ENCODE measurements at places on chromosomes 16 and 17. TPM values are rescaled to one million over a fixed set of nuclear protein-coding genes. Genes with fewer than 3 reads are reported as not detected.

- DNase-seq = no peak
Measured at GRCh38 chr16:23225634-23226033, 43.1 kb downstream of the SCNN1G start.

DNA sequence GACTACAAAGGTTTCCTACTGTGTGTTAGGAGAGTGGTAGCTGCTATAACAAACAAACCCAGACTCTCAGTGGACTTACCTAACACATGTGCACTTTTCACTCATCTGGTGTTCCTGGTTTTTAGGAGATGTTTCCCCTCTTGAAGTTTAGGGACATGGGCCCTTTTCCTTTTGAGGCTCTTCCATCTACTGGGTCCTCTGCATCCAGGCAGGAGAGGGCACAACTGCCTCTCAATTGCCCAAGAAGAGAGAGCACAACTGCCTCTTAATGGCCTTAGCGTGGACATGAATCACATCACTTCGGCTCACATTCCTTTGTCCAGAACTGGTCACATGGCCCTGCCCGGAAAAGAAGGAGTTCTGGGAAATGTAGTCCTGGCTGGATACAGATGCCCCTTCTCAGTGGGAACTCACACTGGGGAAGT lies 9.8 kb upstream of the TNRC6C start:
- DNase-seq = peak; percentile 59

DNA sequence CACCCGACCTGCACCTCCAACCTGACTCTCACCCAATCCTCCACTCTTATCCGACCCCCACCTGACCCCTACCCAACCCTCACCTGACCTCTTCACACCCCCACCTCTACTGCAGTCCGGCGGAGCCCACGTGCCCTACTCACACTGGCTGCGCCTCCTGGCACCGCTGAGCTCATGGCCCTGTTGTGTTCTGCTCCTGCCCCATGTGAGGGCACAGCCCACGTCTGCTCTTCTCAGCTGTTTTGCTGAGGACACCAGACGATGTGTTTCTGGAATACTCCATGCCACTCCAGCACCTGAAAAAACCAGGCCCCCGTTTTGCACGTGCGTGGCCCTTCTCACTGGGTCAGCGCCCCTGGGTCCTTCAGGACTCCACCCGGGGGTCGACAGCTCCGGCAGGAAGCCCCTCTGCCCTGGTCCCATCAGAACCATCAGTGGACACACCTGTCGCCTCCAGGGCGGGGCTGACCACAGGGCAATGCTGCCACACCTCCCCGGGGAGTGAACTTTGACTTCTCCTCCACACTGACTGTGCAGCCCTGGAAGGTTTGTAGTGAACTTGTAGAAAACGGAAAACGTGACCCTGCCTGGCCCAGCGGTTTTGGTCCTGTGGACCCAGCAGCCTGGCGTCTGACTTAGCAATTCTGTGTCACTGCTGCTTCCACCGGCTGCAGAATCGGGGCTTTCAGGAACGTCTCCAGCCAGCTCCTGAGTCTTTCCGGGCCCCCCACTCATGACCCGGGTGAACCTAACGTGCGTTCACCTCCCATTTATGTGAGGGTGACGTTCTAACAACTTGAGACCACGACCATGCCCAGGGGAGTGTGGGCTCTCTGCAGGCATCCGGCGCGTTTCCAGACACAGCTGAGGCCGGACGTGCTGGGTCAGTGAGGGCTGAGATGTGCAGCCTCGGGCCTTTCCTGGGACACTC lies 5.7 kb upstream of the RAB40B start:
- no peak for DNase-seq

- DNase-seq = no peak
Measured at GRCh38 chr16:69036399-69037091, 68.9 kb upstream of the HAS3 start.

Gene TCAP
- under 0.01 TPM for total RNA-seq

DNA sequence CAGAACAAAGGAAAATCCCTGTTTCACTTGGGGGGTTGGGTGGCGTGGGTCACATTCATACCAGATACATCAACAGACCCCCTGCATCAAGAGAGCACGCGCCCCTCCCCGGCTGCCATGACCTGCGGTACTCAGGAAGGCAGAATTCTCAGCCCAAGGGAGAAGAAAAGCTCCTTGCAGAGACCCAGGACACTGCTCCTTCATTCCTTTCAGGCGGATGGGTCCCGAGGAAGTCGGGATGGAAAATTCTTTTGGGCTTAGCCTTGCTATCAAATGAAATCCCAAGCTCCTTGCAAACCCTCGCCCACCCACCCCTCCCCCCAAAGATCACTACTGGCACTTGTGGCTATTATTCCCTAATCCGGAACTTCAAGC lies 40.6 kb downstream of the HIC1 start:
- no peak for DNase-seq

GRCh38 chr17:49545806-49546545 lies 29.7 kb upstream of the NXPH3 start:
- no peak for DNase-seq

- DNase-seq = no peak
Measured at GRCh38 chr17:62867303-62867702, 59.2 kb upstream of the MARCHF10 start.

GRCh38 chr16:57471209-57471608 lies 8.7 kb downstream of the POLR2C start:
- DNase-seq = no peak

GRCh38 chr17:76089680-76090516 lies 10.9 kb downstream of the ZACN start:
- DNase-seq = no peak

Gene ZNF750
- not detected for total RNA-seq

- DNase-seq = no peak
Measured at GRCh38 chr17:41655611-41656111, 31.3 kb upstream of the KRT17 start.

DNA sequence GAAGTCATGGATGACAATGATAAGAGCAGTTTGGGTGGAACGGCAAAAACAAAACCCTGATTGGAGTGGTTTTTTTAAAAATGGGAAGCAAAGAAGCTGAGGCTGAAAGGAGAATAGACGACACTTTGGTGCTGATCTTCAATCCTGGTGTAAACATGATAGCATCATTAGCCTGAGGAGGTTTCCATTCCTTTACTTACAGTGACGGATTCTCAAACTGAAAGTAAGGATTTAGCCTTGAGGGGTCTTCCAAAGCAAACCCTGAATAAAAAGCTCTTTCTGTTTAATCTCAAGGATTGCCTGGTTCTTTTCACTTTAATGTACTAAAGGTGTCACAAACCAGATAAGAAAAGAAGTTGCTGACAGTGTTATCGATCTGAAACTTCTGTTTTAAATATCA lies 69.3 kb downstream of the KCNJ2 start:
- no peak for DNase-seq

DNA sequence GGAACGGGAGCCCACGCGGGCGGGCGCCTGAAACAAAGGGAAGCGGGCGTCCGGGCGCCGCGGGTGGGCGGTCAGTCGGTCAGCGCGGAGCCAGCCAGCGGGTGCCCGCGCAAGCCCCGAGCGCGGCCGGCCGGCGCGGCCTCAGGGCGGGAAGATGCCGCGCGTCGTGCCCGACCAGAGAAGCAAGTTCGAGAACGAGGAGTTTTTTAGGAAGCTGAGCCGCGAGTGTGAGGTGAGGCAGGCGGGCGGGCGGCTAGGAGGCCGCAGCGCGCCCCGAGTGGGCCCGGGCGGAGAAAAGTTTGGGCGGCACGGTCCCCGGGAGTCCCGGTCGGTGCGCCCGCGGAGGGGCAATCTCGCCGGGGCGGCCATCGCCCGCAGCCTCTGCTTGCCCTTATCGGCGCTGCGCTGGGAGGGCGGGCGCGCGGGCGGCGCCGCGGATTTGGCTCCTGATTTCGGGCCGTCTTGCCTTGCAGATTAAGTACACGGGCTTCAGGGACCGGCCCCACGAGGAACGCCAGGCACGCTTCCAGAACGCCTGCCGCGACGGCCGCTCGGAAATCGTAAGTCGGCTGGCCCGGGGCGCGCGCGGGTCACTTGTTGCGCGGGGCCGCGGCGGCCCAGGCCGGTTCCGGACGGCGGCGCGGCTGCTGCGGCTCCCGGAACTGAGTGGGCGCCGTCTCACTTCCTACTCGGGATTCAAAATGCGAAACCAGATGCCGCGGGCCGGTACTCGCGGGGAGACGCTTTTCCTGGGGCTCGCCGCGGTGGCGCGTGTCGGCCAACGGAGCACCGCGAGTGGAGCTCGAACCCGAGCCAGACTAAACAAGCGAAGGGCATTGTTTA lies 526 bp downstream of the CBFB start:
- peak; percentile 52 for DNase-seq

Gene TRPV2
- 30.8 TPM for total RNA-seq

- DNase-seq = no peak
Measured at GRCh38 chr16:86090461-86091170, 191.7 kb downstream of the IRF8 start.

DNA sequence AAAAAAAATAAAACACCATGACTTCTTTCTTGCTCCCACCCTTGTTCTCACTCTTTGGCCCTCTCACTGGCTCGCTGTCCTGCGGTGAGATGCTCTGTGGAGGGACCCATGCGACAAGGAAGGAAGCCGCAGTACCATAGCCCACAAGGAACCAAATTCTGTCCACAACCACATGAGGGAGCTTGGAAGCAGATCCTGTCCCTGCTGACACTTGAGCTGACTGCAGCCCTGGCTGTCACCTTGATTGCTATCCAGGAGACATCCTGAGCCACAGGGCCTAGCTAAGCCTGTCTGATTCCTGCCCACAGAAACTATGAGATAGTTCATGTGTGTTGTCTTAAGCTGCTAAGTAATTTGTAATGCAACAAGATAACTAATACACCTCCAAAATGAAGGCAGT lies 4.8 kb upstream of the MT2A start:
- peak; percentile 53 for DNase-seq

GRCh38 chr17:27893841-27894503 lies 807 bp upstream of the LYRM9 start:
- DNase-seq = no peak

GRCh38 chr17:50277357-50277754 lies 3.1 kb downstream of the TMEM92 start:
- no peak for DNase-seq

DNA sequence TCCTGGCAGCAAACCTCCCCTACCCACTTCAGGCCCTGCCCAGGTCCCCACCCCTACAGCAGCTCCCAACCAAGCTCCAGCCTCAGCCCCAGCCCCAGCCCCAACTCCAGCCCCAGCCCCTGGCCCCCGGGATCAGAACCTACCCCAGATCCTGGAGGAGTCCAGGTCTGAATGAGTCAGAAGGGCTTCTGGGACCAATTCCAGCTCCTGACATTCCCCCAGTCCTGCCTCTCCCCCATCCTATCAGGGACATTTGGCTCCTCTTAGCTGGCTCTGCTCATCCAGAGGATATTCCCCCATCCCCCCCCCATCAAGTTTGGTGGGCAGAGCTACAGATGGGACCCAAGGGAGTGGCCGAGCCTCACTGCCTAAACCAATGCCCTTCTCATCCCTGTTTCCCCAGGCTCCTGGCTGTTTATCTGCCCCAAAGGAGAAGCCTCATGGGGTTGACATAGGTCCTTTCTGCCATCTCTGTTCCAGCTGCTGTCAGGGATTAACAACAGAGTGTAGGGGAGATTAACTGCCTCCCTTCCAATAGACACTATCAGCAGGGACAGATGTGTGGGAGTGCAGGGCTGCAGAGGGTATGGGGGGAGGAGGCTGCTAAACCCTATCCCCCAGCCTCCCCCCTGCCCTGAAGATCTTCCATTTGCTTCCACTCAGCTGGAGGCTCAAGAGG lies 16.5 kb downstream of the CNTNAP1 start:
- DNase-seq = peak; percentile 87

DNA sequence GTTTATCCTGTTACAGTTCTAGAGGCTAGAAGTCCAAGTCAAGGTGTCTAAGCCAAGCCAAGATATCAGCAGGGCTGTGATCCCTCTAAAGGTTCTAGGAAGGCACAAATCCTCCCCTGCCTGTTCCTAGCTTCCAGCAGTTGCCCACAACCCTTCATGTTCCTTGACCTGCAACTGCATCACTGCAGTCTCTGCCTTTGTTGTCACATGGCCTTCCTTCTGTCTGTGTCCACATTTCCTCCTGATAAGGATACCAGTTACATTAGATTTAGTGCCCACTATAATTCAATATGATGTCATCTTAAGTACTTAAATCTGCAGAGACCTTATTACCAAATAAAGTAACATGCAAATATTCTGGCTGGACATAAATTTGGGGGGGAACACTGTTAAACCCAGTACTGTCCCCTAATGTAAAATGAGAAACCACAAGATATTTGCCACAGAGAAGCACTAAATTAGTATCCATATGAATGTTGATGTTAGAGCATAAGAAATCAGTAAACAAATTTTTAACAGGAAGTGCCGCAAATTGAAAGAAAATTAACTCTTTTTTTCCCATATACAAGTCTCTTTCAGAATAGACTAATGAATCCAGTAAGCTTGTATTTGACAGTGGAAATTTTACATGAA lies 4.7 kb downstream of the UQCRC2 start:
- no peak for DNase-seq

DNA sequence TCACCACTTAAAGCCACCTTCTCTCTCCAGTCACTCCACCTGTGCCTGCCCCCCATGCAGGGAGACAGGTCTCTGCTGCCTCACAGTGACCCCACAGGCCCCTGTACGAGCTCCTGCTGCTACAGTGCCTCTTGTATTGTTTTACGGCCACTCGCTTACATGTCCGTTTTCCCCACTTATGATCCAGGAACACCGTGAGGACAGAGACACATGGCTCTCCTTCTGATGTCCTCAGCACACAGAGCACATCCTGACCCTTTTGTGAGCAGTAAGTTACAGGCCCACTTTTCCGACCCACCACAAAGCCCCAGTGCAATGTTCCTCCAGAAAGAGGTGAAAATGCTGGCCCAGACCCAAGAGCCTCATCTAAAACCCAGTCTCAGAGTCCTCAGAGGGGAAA lies 84.8 kb upstream of the GNAO1 start:
- no peak for DNase-seq

Gene GPR142
- not detected for total RNA-seq

DNA sequence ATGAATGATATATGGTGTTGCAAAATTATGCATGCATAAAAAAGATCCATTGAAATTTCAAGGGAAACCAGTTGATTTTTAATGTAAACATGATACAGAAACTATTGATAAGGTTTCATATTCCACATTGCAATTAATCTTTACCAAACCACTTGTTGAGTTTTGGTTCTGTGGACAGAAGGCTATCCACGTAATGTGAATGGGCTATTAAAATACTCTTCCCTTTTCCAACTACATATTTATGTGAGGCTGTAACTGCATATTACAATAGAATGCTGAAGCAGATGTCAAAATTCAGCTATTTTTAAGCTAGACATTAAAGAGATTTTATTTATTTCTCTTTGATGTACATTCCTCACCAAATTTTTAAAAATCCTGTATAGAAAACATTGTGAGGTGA lies 33.7 kb upstream of the VPS4A start:
- no peak for DNase-seq

DNA sequence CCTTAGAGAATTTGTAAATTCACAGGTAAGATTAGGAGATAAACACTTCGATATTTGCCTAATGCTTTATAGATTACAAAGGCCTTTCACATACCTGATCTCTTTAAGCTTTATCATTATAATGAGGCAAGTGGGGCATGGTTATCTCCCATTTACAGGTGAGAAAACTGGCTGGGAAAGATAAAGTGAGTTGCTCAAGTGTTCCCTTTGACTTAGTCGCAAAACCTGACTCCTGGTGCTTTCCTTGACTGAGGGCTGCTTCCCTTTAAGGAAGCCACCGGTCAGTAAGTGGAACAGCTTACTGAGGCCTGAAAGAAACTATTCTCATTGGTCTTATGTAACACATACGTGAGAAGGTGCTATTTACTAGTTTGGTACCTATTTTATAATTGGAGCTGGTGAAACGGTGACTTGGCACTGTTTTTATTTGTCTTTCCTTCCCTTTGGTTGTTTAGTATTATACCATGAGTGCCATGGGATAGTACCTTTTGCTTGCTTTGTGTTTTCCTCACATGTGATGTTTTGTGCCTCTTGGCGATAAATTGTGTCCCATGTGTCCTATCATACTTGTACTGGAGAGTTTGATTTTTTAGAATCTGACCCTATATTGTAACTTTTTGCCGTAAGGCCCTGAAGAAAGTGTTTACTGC lies 57.2 kb downstream of the NUP88 start:
- DNase-seq = no peak

Data from IMR-90 (cell line).